ENCODE measurements at places on chromosomes 4 and X.

GRCh38 chr4:158630893-158631292 is 40.8 kb downstream of the C4orf46 start:
- no peak for DNase-seq
- no peak overlapping the region for H3K27ac ChIP-seq
- H3K27me3 ChIP-seq = no peaks in the 10 kb centered on the region
- no peak overlapping the region for H3K4me3 ChIP-seq
- H3K4me1 ChIP-seq = no peaks in the 10 kb centered on the region

DNA sequence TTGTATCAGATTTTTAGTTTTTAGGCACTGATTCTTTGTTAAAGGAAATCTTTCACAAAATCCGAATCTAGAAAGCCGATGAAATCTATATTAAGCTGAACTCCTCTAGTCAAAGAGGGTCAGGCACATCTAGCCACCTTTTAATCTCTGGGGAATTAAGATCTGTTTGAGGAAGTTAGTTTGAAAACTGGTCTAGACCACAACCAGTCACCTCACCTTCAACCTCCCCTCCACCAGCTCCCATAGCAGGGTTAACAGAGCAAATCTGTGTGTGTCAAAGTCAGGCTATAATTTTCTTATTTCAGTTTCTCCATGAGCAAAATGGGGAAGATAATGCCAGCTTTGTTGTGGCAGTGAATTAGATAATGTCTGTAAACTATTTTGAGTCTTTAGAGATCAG is 110.0 kb upstream of the IGFBP7 start:
- H3K27ac ChIP-seq = no peak overlapping the region
- H3K36me3 ChIP-seq = no peaks in the 10 kb centered on the region
- no peaks in the 10 kb centered on the region for H3K27me3 ChIP-seq
- no peaks in the 10 kb centered on the region for H3K4me1 ChIP-seq
- DNase-seq = no peak
- no peak overlapping the region for H3K4me3 ChIP-seq

DNA sequence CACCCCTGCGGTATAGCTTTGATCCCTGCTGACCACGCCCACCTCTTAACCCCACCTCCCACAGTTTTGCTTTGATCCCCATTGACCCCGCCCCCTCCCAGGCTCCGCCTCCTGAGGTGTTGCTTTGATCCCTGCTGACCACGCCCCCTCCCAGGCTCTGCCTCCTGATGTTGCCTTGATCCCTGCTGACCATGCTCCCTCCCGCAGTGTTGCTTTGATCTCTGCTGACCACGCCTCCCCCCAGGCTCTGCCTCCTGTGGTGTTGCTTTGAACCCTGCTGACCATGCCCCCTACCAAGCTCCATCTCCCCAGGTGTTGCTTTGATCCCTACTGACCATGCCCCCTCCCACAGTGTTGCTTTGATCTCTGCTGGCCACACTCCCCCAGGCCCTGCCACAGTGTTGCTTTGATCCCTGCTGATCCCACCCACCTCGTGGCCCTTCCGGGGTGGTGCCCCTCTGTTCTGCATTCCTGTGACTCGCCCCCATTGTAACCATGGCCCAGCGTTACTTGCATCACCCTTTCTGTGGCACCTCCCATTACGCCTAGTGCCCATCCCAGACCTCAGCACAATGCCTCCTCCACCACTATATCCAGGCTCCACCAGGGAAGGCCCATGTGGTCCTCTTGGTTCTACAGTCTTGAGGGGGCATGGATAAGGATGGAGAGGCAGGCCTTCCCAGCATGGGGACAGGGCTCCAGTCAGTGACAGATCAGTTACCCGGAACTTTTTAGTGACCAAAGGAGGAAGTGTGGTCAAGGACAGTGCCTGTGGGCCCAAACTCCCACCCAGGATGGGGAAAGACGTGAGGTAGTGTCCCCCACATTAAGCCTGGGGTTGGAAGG is 70.8 kb downstream of the ADRA2C start:
- DNase-seq = no peak
- no peaks in the 10 kb centered on the region for H3K27me3 ChIP-seq
- H3K4me1 ChIP-seq = no peaks in the 10 kb centered on the region
- no peaks in the 10 kb centered on the region for H3K36me3 ChIP-seq
- no peak overlapping the region for H3K4me3 ChIP-seq
- no peak overlapping the region for H3K27ac ChIP-seq

- H3K36me3 ChIP-seq = no peaks in the 10 kb centered on the region
- no peak overlapping the region for H3K27ac ChIP-seq
- no peaks in the 10 kb centered on the region for H3K4me1 ChIP-seq
- H3K4me3 ChIP-seq = no peak overlapping the region
These were observed 228.5 kb downstream of the ANKRD50 start for GRCh38 chr4:124484008-124484407.
